ENCODE measurements at places on chromosomes 2 and 18. TPM values are rescaled to one million over a fixed set of nuclear protein-coding genes. Genes with fewer than 3 reads are reported as not detected.

The BZW1 gene
- total RNA-seq = 459 TPM

The CYRIA gene
- total RNA-seq = 10.7 TPM

The ERBB4 gene
- total RNA-seq = 0.10 TPM

The GRP gene
- not detected for total RNA-seq

The RAB6C gene
- not detected for total RNA-seq

The TBR1 gene
- total RNA-seq = not detected

The FAM110C gene
- total RNA-seq = 7.7 TPM
